T-cell (primary cell): ENCODE measurements at places on chromosomes 5 and 9. TPM values are rescaled to one million over a fixed set of nuclear protein-coding genes. Genes with fewer than 3 reads are reported as not detected.

The PCDHGB6 gene
- total RNA-seq = 0.41 TPM

GRCh38 chr5:33679791-33680190 lies 212.0 kb downstream of the ADAMTS12 start:
- DNase-seq = no peak

GRCh38 chr5:131281133-131281867 lies 17.4 kb downstream of the CDC42SE2 start:
- DNase-seq = no peak

The ANKRD18B gene
- total RNA-seq = 2.6 TPM

The SLCO6A1 gene
- total RNA-seq = not detected

GRCh38 chr5:179916523-179916922 lies 8.8 kb upstream of the TBC1D9B start:
- no peak for DNase-seq

DNA sequence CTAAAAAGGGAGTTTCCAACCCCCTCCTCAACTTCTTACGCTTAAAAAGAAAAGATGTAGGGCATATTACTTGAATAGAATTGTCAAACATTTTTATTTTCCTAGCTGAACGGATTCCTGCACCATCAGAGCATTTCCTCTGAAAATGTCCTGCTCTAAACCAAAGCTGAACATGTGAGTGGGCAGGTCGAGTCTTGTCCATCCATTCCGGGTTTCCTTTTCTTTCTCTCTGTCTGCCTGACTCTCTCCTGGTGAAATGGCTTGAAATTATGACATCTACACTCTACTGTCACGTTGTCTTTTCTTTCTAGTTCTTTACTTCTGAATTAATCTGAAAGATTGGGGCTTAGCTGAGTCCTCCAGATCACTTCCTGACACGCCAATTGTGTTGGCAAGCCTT lies 39.2 kb upstream of the PTPN3 start:
- DNase-seq = no peak

DNA sequence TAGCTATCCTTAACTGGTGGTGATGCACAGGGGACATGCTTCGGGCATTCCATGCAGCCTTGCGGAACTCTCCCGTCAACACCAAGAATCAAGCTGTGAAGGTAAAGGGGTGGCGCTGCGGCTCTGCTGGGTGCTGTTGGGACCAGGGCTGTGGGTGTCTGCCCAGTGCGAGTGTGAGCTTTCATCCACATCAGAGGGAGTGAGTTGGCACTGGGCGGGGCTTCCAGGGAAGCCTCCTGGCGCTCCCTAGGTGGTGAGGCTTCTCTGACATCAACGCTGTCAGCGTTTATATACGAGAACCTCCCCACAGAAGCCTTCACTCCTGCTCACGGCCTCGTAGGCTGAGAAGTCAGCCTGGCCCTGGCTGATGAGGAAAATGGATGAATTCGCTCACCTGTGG lies 11.7 kb downstream of the ARPC5L start:
- no peak for DNase-seq

GRCh38 chr9:133109931-133110650 lies 10.9 kb downstream of the RALGDS start:
- DNase-seq = no peak

- DNase-seq = no peak
These were observed 67.2 kb upstream of the DAP start for GRCh38 chr5:10828241-10828640.

DNA sequence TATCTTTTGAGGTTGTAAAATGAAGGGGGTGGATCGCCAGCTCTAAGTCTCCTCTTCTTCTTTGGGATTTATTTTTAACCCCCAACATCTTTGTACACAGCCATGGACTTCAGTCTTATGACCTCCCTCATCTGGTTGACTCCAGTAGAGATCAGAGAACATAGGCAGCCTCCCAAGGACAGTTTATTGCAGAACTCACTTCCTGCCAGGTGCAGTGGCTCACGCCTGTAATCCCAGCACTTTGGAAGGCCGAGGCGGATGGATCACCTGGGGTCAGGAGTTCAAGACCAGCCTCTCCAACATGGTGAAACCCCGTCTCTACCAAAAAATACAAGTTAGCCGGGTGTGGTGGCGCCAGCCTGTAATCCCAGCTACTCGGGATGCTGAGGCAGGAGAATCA lies 2.8 kb upstream of the BHMT start:
- no peak for DNase-seq

GRCh38 chr5:37771731-37772130 lies 68.1 kb downstream of the GDNF start:
- DNase-seq = no peak

- no peak for DNase-seq
These were observed 159.1 kb downstream of the HTR1A start for GRCh38 chr5:63803165-63803564.

The ACOT12 gene
- not detected for total RNA-seq

- DNase-seq = no peak
These were observed 3.7 kb upstream of the FAM78A start for GRCh38 chr9:131279863-131280570.

DNA sequence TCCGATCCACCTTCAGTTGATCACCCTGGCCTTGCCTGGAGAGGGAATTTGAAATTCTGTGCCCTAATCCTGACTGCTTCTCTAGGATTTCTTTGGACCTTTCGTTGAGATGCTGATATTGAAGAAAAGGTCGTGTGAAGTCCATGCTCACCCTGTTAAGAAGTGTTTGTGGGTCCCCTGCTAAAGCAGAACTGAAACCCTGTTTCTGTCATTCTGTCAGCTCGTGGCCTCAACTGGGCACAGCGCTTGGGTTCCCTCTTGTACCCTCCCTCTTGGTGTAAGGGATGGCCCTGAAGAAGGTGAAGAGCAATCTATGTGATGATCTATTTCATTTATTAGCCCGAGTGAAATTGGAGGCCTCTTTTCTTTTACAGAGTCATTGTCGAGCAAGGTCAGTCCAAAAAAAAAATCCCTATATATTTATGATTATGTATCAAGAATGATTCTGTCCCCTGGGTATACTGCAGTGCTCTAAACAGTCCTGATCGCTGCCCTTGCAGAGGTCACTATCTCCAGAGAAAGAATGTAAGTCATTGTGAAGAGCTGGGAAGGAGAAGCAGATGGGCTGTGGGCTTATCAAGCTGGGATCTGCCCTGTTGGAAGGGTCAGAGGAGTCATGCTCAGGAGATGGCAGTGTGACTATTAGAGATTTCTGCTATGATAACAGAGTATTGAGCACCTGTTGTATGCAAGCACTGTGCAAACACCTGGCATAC lies 56.1 kb downstream of the WWC1 start:
- no peak for DNase-seq

- DNase-seq = no peak
These were observed 8.6 kb upstream of the PTGES start for GRCh38 chr9:129761293-129761900.

DNA sequence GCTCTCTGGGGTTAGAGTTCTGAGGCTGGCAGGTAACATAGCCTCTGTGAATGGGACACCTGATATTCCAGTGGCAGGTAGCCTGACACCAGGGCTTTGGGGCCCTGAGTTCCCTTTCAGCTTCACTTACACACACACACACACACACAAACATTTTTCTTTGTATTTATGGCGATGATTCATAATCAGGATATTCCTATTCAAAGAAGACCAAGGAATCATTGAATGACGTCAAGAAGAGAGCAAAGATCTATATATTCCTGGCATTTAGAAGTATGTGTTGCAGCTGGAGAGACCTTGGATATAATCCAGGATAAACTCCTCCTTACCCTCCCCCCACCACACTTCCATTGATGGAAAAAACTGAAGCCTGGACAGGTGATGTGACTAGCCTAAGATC lies 7.9 kb upstream of the ENTREP1 start:
- no peak for DNase-seq

The C9orf153 gene
- 0.44 TPM for total RNA-seq

- no peak for DNase-seq
These were observed 19.0 kb downstream of the DYNC2I2 start for GRCh38 chr9:128637656-128638055.

DNA sequence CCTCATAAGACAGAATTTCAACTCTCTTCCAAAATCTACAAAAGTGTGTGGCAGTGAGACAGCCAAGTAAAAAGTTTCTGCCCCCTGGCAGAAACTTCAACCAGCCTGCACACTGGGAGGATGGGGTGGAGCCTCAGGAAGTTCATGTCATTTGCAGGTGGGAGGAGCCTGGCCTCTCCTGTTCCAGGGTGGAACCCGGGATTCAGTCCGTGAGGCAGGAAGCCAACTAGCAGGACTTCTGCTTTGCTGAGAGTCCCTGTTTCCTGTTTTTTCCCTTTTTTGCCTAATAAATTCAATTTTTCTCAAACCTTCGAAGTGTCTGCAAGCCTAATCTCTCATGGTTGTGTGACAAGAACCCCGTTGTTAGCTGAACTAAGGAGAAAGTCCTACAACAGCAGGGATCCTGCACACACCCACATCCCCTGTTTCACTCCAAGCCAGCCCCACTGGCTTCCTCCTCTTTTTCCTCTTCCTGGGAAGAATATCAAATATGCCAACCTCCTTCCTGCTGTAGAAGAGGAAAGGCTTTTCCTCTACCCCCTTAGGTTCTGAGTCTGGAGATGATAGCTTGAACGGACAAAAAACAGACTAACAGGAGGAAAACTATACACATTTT lies 69.3 kb downstream of the ALDH7A1 start:
- no peak for DNase-seq

- no peak for DNase-seq
These were observed 20.8 kb upstream of the KIF2A start for GRCh38 chr5:62284946-62285891.

GRCh38 chr5:124718380-124718789 lies 28.1 kb downstream of the ZNF608 start:
- DNase-seq = no peak

GRCh38 chr5:87195104-87195591 lies 72.5 kb upstream of the RASA1 start:
- DNase-seq = no peak
